ENCODE measurements at places on chromosomes 2 and 18.

GRCh38 chr2:29226375-29226774, 111.2 kb downstream of the CLIP4 start:
- no peak for DNase-seq

DNA sequence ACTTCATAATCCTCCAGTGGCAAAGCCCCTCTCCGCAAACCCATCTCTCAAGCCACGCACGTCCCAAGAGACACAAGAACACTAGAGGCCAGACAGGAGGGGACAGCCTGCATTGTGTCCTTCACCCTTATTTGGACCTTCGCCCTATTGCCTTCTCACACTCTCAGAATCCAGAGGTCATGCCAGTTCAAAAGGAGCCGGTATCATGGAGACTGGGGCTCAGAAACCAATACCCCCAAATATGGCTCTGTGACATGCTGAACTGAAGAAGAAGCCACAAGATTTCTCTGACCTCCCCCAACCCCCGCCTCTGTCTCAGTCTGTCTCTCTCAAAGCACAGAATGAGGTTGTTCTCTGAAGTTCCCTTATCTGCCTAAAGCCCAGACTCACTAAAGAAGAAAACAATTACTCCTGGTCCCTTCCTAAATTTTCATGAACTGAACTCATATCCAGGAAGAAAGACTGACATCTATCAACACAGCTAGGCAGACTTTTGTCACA, 19.2 kb upstream of the SPATA3 start:
- DNase-seq: peak; percentile 20

DNA sequence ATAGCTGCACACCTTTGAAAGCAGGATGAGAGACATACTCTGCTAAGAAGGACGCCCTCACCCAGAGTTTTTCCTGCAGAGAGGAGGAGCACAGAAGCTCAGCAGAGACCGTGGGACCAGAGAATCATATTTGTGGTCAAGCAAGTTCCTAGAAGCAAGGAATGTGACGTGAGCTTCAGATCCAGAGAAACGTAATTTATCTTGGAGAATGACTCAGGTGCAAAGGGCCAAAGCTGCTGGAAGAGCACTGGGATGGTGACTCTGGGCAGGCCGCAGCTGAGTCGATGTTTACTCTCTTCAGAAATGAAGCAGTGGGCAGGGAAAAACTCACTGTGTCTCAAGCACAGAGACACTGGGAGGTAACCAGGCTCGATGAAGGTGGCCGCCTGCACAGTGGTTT, 50.1 kb upstream of the IGFBP2 start:
- DNase-seq: no peak

DNA sequence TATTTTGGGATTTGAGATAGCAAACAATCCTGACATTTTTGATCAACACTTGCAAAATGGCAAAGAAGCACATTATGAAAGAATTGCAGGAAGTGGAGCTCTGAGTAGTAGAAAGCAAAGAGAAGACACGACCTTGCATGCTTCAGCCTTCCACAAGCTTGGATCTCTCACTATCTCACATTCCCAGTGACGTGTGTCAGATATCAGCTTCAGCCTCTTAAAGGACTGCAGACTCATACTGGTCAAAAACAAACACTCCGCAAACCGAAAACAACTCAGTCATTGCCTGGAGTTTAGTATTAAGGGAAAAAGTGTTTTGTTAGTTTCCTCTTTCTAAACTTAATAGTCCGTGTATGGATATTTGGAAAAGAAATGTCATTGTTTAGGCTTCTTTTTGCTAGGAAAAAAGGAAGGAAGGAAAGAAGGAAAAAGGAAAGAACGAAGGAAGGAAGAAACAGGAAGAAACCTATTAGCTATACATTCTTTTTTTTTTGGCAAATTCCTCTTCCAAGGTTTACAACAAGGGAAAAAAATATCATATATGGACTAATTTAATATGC, 32.6 kb upstream of the SLC40A1 start:
- DNase-seq: peak; percentile 92

DNA sequence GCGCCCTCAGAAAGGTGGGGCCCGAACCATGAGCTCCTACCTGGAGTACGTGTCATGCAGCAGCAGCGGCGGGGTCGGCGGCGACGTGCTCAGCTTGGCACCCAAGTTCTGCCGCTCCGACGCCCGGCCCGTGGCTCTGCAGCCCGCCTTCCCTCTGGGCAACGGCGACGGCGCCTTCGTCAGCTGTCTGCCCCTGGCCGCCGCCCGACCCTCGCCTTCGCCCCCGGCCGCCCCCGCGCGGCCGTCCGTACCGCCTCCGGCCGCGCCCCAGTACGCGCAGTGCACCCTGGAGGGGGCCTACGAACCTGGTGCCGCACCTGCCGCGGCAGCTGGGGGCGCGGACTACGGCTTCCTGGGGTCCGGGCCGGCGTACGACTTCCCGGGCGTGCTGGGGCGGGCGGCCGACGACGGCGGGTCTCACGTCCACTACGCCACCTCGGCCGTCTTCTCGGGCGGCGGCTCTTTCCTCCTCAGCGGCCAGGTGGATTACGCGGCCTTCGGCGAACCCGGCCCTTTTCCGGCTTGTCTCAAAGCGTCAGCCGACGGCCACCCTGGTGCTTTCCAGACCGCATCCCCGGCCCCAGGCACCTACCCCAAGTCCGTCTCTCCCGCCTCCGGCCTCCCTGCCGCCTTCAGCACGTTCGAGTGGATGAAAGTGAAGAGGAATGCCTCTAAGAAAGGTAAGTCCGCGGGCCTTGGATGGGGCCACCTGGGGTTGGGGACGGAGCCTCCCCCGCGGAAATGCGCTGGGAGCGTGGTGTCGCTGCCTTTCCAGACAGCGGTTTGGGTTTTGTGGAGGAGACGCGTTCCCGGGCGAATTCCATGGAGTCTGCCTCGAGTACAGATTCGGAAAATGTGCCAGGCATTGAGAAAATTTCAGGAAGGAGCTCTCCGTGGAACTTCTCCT, 559 bp downstream of the HOXD1 start:
- DNase-seq: no peak

DNA sequence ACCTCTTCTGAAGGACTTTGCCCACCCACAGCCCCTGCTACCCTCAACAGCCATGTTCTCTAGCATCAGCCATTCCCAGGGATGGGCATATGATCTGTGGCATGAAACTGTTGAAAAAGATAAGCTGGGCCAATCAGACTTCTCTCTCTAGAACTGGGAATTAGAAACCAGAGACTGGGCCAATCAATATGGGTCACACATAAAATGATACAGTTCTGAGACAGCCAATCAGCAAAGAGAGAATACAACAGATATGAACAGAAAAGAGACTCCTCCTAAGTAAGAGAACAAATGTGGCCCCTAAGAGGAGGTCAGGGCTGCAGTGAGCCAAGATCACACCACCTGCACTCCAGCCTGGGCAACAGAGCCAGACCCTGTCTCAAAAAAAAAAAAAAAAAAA, 2.1 kb downstream of the KIDINS220 start:
- DNase-seq: peak; percentile 42

- peak; percentile 22 for DNase-seq
Measured at GRCh38 chr2:166375195-166375735, 479 bp downstream of the SCN9A start.

GRCh38 chr2:27320958-27321543, 1.8 kb downstream of the MPV17 start:
- DNase-seq: peak; percentile 57

DNA sequence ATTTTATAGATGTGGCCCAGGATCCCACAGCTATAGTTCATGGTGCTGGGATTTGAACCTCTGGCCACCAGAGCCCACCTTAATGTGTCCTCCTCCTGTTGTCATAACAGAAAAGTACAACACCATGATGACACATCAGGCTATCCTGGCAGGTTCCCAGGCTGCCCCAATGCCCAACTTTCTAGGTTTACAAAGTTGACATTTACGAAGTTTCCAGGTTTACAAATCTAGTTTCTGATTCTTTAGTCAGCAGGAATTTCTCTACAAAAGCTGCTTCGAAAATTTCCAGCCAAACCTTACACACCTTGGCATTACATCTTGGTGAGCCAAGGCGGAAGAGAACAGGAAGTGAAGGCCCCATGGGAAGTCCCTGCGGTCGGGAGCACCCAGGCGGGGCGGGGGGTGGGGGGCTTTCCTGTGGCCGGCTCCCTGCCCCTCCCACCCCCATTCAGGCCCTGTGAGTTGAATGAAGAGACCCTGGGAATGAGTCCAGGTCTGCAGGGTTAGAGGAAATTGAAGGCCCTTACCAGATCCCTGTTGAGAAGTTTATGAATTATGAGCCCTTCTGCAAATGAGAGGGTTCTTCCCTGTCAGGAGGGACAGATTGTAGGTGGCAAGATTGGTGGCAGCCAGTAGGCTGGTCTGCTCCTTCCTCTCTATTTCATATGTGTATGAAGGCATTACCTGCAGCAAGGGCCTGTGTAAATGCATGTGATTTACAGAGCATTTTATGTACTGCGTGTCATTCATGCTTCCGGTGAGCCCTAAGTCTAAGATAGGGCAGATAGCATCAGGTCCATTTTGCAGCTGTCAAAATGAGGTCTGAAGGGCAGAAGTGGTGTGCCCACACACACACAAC, 11.1 kb upstream of the IL1RN start:
- peak; percentile 40 for DNase-seq

- DNase-seq: no peak
Measured at GRCh38 chr18:58118536-58118935, 74.5 kb downstream of the NEDD4L start.

DNA sequence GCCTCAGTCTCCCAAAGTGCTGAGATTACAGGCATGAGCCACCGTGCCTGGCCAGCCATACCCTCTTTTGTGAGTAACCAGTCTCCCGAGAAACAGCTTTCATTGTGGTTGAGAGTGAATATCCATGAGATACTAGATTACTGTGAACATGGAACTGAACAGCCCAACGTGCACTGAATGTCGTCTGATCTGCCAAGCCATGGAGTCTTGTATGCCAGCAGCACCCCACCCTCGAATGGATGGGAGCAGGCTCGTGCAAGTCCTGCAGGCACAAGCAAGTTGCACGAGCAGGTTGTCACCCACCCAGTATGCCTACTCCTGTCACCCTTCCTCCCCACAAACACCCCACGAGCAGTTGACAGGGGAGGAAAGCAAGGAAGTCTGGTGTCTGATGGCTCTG, 36.5 kb upstream of the TFCP2L1 start:
- DNase-seq: no peak

Measured in hematopoietic multipotent progenitor cell treated with erythropoietin and hydrocortisone succinate and interleukin-3 and kit ligand, for 6 days (in vitro differentiated cells).